Cardiac muscle cell (in vitro differentiated cells and primary cell): ENCODE measurements at places on chromosomes 7 and 10.

DNA sequence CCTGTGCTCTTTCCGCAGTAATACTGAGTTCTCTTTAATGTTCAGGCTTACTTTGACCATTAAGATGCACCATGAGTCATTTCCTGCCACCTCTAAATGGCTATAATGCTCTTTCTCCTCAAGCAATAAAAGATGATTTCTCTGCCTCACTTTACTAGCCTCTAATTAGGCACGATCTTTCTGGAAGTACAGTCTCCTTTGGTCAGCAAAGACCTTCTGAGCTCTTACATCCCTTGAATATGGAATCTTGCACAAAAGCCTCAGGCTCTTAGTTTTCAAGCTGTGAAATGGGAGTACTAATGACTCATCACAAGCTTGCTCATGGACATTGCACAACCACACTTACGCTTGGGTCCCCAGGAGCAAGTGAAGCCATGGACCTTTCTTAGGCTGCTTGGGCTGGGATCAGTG lies 85.9 kb downstream of the FRMD4A start:
- no peak for DNase-seq

DNA sequence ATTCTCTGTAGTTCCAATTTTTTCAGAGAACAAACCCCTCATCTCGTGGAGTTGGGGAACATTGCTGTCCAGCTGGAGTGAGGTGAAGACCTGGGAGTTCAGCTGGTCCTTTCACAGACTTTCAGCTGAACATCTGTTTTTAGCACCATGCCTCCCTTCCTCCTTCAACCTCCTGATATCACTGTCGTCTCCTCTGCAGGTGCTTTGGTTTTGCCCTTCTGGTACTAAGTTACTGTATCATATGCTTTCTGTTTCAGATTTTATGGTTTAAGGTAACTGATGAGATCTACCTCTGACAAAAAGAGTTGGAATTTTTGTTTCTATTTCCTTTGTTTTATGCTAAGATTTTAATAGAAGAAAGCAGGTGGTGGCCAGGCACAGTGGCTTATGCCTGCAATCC lies 102.9 kb downstream of the ZNF438 start:
- DNase-seq = no peak

GRCh38 chr10:86522510-86522855 lies 891 bp upstream of the WAPL start:
- DNase-seq = no peak

- no peak for DNase-seq
Measured at GRCh38 chr10:73439605-73440312, 6.4 kb upstream of the MSS51 start.

DNA sequence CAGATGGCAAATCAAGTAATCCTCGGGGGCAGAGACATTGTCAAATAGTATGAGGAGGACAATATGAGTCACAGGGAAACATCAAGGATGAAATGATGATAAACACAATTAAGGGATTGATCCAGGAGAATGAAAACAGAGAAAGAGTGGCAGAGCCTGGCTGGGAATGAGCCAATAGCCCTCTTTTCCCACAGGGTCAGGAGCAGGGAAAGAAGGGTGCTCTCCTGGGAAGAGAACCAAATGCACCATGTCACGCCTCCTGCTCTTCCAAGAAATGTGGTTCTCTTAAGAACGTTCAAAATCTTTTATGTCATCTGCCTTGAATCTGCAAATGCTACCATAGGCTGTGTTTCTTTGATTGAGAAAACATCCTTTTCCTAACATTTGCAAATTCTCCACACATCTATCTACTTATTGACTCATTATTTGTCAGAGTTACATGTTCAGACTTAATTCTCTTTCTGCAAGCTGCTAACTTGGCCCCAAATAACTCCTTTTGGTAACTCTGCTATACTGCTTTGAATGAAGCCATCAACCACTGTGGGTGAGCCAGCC lies 50.6 kb downstream of the HIPK2 start:
- DNase-seq = peak; percentile 46

- no peak for DNase-seq
Measured at GRCh38 chr7:24729365-24730017, 27.8 kb downstream of the GSDME start.

GRCh38 chr7:53350241-53350640 lies 314.8 kb downstream of the POM121L12 start:
- DNase-seq = peak; percentile 67

DNA sequence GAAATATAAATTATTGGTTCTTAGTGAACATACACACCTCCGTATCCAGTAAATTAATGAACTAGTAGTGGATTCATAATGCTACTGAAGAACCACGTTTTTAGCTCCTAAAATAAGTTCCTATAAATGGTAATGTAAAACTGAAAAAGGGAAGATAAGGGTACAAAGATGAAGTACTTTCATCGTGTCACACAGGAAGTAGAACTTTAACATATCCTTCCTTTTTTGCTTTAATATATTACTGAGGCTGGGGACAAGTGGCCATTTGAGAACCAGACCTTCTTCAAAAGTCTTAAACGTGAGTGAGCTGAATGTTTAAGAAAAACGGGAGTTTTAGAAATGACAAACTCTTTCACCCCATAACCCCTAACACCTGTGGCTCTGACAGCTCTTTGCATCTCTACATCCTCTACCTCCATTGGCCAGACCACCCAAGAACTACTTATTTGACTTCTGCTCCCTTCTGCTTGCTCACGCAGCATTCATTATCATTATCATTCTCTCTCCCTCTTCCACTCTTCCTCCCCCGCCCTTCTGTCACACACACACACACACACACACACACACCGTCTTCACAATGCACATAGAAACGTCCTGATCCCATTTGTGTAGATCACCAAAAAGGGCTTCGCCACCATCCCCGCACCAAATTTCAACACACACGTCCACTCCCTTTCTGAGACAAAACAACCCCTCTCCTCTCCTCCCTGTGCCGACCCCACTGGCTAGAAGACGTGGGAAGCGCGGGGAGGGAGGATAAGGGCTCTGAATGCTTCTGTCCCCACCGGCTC lies 677 bp downstream of the SKAP2 start:
- peak; percentile 40 for DNase-seq

- DNase-seq = no peak
Measured at GRCh38 chr10:103513380-103514060, 20.0 kb downstream of the NEURL1 start.

GRCh38 chr10:31820096-31820495 lies 108.5 kb downstream of the ARHGAP12 start:
- DNase-seq = no peak
